ENCODE measurements at places on chromosomes 1 and 21.

GRCh38 chr1:191974004-191974403, 184.3 kb upstream of the RGS18 start:
- no peak for DNase-seq

- DNase-seq, result no peak
These were observed 59.5 kb downstream of the SKI start for GRCh38 chr1:2287649-2288048.

- DNase-seq, result no peak
These were observed 84.3 kb upstream of the SPATA6 start for GRCh38 chr1:48556186-48556850.

- DNase-seq, result no peak
These were observed 199.6 kb upstream of the SGIP1 start for GRCh38 chr1:66334318-66334717.

DNA sequence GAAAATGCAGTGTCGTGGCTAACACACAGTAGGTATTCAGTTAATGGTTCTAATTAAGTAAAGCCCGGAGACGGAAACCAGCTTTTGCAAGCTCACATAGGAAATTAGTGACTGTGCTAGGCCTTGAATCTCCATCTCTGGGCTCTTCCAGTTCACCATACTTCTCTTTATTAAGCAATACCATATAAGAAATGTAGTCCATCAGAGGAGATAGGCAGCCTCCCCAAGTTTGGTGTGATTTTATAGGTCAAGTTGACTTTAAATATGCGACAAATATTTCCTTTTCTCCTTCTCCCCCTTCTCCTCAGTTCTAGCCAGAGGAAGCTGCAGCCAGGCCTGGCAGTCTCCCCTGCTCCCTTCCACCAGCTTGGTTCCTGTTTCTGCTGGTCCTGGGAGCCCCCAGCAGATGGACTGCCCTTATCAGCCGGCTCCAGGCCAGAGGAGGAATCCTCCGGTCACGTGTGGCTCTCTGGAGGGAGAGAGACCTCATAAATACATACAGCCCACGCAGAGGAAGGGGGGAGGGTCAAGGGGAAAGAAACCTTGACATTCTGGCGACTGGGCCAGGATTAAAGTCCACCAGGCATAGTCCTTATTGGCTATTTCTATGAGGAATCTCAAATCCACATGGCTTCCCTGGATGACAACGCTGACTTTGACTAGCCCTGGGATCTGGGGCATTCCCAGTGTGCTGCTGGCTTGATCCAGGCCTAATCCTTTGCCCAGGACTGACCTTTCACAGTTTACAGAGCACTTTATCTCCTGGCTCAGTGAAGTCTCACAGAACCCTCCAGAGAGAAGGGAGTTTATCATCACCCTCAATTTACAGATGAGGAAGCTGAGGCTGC, 115.1 kb upstream of the JUN start:
- no peak for DNase-seq

DNA sequence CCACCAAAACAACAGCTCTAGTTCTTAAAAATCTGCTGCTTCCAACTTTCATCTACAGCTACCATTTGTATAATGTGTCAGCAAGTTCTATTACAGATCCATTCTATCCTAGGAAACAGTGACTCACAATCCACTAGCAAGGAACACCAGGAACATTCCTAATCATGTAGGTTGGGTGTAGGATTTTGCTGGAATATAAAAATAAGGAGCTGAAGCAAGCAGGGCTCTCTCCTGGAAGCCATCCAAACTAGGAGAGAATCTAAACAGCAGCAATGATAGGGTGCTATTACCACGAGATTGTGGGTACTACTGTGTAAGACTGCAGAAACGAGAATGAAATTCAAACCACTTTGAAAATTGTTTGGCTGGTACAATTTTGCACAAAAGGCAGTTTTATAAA, 135.0 kb downstream of the PTPN14 start:
- no peak for DNase-seq

GRCh38 chr1:39996396-39997004, 41.6 kb downstream of the MFSD2A start:
- no peak for DNase-seq

GRCh38 chr1:85352055-85352454, 75.6 kb upstream of the BCL10 start:
- no peak for DNase-seq

DNA sequence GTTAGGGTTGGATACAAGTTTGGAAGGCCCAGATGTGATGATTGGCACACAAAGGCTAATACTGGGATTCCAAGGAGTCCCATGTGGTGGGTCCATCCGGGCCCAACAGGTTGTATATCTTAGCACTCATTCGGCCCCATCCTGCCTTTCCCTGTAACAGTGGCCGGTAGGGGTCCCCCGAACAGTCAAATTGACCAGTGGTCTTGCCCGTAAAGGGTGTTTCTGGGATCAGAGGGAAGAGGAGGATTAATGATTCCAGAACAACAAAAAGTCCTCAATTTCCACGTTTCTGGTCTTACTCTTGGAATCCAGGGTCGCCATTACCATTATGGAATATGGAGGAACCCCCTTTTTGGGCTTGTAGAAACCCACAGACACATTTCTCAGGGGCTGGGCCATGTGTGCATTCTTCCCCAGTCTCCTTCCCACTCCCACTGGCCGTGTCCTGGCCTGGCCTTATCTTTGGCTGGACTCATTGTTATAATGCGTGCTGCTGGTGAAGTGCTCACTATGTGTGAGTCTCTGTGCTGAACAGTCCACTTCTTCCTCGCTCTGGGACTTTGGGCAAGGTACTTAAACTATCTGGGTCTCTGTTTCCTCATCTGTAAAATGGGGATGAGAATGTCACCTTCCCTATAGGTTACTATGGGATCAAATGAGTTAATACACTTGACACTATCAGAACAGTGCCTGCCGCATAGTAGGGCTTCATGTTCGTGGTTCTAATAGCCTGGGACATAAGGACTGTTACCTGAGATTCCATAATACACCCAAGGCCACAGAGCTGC, 161.8 kb downstream of the DYRK1A start:
- no peak for DNase-seq

- no peak for DNase-seq
These were observed 99.0 kb upstream of the SLC25A33 start for GRCh38 chr1:9440261-9440660.

Measured in esophagus squamous epithelium (tissue), 5 donors.